ENCODE measurements at places on chromosomes 2 and 18.

DNA sequence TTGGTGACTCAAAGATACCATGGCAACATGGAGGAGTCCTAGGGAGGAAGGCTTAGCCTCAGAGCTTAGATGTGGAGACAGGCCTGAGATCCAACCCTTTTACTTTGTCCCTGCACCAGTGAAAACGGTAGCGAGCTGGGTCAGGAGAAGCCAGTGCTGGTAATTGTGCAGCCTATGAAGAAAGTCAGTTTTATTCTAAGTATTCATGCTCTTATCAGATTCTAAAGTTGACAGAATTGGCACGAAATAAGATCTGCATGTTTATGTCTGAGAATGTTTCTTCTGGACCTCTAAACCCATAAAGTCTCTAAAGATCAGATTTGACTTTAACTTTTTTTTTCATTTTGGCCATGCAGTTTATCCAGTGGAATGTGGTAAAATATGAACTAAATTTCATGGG is 93.8 kb downstream of the SCG2 start:
- DNase-seq, result no peak

DNA sequence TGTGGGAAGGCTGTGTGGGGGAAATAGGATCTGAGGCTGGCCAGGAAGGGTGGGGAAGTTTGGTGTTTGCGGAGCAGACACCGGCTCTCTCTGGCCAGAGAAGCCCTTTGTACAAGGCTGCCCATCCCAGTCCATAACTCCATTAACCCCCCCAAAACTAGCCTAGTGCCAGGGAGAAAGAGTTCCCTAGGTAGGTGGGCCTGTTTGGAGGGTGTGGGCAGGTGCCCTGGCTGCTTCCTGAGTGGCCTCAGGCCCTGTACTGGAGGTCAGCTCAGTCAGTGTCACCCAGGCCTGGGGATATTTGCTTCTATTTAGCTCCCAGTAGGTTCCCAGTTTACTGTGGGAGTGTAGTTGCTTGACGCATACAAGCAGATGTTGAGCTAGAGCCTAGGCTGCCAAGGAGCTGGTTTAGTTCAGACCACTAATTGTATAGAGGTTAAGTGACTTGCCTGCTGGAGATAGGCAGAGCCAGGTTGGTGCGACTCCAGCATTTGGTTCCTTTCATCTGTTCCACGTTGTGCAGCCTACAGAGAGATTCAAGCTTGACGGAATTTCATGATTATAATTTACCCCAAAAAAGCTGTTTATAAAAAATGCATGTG is 2.9 kb upstream of the GREB1 start:
- no peak for DNase-seq

- DNase-seq, result peak; percentile 78
Observed at GRCh38 chr18:46343931-46344372, 239.8 kb downstream of the HAUS1 start.

DNA sequence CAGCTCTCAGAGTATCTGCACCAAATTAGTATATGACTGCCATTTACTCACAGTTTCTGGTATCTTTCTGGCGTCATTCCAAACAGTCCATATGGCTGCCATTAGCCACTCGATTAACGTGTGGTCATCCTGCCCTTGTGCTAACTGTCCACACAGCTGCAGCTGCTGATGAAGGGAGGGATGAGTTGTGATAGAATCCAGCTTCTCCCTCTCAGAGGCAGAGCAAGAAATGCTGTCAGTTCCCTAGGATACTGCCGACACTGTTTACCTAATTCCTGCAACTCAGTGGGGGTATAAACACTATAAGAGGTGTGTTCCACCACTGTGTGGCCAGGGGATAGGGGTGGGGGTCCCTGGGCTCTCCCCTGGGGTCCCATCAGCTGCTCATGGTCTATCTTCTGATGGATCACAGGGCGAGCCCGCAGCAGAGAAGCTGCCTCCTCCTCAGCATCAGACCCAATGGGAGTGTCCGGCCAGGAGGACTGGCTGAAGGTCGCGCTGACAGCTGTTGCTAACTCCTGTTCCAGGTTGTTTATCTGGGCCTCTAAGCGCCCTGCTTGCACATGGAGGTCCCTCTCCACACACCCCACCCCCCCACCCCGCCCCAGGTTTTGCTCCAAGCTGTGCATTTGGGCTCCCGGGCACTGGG is 17.3 kb upstream of the KLHL23 start:
- DNase-seq, result no peak

- no peak for DNase-seq
Observed at GRCh38 chr2:233082222-233082930, 22.2 kb downstream of the INPP5D start.

DNA sequence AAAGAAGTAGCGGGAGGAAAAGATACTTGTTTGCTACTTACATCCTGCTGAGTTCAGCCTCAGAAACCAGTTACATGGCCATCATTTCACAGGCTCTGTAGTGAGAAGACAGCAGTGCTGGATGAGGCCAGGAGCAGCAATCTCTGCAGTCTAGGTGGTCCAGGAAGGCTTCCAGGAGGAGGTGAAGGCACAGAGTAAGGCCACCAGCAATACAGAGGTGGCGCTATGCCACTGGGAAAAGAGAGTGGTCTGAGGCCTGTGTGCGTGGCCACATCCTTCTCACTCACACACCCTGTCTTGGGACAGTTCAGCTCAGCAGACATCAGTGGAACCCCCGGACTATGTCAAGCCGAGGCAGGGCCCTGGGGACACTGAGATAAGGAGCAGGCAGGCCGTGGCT is 162.7 kb downstream of the KLHL29 start:
- DNase-seq, result no peak

DNA sequence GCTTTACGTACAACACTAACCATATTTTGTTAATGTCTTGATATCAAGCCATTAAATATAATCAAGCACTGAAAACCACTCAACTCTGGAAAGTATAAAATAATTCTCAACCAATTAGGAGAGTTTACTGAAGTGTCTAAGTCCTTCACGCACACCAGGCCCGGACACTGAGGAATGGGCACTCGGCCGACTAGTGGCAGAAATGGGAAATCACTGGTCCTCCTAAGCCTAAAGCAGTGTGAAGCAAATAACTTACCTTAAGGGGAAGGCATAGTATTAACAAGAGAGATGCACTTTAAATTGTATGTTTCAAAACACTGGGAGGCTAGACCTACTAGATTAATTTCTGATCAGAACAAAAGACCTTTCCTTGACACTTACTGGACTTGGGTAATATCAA is 45.7 kb downstream of the FAM210A start:
- DNase-seq, result peak; percentile 60

DNA sequence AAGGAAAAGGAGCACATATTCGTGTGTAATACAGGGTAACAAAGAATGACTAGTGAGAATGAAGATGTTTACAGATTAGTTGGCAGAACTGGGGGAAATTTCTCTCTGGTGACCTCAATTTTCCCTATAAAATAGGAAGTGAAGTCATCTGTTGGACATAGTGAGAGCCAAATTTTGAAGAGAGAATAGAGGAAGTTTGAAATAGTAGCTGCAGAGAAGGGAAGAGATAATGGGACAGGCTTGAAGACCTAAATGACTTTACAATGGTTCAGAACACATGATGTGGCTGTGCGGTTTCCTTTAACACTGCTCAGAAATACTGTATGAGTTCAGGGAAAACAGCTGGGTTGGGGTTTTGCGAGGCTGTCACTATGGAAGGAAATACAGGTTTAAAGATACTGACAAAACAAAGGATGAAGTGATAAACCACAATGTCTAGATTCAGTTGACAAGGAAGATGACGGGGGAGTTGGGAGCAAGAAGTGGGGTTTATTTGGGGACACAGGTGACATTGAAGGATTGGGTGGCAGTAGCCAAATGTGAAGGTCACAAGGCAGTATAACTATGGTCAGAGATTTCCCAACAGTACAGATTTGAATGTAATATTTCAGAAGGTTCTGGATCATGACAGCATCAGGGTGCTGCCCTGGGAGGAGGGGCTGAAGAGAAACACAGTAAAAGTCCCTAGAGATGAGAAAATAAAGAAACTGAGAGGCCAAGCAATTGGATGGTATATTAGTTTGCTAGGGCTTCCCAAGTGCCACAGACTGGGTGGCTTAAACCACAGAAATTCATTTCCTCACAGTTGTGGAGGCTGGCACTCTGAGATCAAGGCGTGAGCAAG is 82.6 kb upstream of the TANK start:
- no peak for DNase-seq

DNA sequence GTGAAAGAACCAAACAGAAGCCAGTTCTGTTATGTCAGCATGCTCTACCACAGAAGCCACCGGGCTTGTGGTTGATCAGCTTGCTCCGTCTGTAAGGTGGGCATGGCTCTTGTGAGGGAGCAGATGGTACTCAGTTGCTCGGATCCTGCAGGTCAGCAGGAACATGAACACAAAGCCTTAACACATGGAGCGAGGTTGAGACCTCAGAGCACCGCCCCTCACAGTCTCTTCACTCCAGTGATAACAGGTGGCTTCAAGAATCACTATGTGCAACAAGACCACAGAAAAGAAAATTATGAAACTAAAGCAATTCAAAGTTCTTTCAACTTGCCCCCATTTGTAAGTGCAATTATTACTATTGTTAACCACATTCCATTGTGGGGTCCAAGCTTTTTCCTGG is 72.1 kb downstream of the OSBPL6 start:
- no peak for DNase-seq

DNA sequence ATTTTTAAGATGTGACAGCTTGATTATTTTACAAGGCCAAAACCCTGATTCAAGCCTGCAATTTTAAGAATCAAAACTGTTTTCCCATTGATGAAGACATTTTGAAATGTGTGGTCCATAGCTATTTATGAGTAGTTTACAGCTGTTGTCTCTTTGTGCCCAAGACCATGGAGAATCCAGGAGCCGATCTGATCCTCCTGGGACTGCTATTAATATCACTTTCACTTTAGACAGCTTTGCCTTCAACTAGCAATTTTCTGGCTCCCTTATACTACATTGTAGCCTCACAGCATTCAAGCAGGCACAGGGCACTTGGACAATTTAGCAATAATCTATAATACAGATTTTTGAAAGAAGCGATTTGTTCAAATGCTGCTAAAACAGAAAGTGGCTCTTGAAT is 172.9 kb downstream of the SLC8A1 start:
- no peak for DNase-seq

- peak; percentile 68 for DNase-seq
Observed at GRCh38 chr2:102505290-102505689, 32.3 kb downstream of the SLC9A4 start.

- no peak for DNase-seq
Observed at GRCh38 chr2:18536100-18536499, 24.4 kb downstream of the RDH14 start.

DNA sequence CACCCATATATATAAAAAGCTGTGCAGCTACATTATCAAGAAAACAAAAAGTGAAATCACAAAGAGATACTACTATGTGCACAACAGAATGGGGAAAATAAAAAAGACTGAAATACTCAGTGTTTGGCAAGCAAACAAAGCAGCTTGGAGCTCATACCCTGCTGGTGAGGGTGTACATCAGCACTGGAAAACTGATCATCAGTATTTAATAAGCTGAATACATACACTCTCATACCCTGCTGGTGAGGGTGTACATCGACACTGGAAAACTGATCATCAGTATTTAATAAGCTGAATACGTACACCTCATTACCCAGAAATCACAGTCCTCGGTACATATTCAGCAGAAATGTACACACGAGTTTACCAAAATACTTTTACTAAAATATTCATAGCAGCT is 220.8 kb downstream of the SPP2 start:
- no peak for DNase-seq

DNA sequence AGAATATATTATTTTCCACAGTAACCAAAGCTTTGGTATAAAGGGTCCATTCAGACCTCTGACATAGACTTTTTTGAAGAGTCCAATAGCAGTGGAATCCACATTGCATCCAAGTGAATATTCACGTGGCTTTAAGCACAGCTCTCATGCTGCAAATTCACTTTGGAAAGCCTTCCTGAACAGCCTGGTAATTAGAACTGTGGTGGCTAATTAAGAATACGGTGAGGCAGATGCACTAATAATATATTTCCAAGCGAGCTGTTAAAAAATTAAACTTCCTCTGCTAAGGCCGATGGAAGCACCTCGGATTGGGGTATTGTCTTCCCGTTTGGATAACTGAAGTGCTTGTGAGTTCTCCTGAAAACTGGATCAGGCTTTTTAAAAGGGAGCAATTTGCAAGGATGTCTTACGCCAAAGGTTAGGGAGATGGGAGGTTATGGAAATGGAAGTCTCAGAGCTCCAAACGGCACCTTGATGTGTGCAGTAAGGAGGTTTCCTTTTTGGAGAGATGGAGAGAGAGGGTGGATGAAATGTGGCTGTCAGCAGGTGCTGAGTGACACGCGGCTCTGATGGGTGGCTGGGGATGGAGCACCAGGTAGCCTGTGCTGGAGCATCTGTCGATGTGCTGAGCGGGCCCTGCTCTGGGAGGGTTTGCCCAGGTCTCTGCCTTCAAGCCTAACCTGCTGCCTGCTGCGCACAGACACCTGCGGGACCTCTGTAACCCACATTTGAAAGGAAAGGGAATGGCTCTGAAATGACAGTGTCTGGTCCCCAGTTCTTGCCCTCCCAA is 37.5 kb downstream of the CABLES1 start:
- no peak for DNase-seq

- DNase-seq, result no peak
Observed at GRCh38 chr18:79687806-79688205, 8.2 kb downstream of the CTDP1 start.

DNA sequence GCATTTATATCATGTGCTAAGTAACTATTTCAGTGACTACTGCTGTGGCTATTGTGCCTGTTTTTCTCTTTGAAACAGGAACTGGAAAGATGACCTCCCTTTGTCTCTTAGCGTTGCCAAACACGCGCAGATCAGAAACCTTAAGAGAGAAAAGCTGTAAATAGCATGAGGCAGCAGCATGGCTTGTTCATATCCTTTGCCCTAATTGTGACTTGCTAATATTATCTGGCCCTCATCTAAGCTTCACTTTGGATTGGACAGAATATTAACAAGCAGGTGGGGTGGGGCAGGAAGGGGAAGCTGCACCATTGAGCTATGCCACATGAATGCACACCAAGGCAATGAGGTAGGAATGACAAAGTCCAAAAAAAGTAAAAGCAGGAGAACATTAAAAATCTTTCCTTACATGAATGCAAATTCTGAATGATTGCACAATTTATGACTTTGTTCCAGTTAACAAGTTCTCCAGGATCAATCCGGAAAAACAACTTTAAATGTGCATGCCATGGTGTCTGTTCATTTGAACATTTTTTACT is 128.4 kb downstream of the IRS1 start:
- DNase-seq, result no peak

GRCh38 chr2:121492409-121492808 is 38.3 kb upstream of the RNU4ATAC start:
- no peak for DNase-seq

- no peak for DNase-seq
Observed at GRCh38 chr18:39380866-39381265, 1815.3 kb upstream of the CELF4 start.

- no peak for DNase-seq
Observed at GRCh38 chr18:69874058-69874457, 73.6 kb downstream of the CD226 start.
